ENCODE measurements at places on chromosomes 3 and 15.

- DNase-seq = no peak
Measured at GRCh38 chr15:55552926-55553325, 35.2 kb downstream of the PYGO1 start.

DNA sequence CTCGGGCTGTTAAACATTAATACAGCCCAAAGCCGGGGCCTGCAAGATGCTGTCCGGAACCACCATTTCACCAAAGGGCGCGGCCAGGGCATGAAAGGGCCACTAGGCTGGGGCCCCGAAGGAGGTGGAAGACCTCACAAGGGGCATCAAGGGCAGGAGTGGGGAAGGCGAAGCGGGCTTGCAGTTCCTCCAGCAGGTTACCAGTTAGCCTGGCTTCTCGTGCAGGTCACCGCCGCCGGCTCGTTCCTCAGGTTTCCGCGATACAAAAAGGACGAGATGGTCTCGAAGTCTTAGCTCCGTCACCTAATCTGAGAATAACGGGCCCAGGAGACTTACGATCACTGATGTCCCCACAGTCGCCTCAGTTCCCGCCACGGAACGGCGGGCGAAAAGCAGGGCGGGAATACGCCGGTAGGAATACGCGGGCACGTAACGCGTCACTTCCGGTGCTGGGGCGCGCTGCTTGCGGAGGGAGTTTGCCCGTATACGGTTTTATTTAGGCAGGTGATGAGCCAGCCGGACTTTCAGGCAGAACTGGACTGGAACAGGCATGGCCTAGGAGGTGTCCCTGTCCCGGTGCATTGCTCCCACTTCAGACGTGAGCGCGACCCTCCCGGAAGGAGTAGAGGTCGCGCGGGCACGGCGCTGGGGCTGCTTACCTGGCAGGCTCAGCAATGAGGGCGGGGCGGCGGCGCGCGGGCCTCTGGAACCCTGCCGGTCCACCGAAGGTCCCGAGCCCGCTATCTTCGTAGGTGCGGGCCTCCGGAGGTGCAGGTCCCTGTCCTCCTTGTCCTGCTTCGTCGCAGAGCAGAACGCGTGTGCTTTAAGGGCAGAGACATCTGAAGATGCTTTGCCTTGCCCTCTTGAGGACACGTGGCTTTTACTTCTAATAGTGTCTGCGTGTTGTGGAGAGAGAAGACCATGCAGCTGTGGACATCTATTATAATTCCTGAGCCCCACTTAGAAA lies at the start of gene RFC4:
Gene RFC4, minus strand, starts transcription at position 394 of the 967 bp plus-strand sequence. CDS start 1,769 bp downstream, outside the sequence.
- DNase-seq = no peak

DNA sequence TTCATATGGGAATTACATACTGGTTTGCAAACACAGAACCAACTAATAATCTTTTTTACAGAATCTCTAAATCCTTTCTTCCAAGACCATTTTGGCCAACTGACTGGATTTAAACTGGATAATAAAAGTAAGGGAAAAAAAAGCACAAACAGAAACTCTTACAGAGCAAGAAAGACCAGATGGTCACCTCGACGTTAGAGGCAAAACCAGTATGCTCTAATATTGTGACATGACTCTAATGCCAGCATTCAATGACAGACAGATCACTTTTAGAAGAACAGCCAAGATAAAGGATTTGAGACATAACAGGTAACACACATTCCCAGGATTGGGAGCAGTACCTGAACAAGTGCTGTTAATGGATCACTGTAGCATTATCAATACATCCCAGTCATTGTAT lies 50.9 kb downstream of the DHX36 start:
- no peak for DNase-seq

GRCh38 chr3:130991126-130991525 lies 35.5 kb downstream of the ASTE1 start:
- no peak for DNase-seq

GRCh38 chr3:172364374-172365027 lies 83.8 kb downstream of the GHSR start:
- DNase-seq = no peak

- DNase-seq = no peak
Measured at GRCh38 chr15:32967521-32967920, 227.0 kb downstream of the FMN1 start.

DNA sequence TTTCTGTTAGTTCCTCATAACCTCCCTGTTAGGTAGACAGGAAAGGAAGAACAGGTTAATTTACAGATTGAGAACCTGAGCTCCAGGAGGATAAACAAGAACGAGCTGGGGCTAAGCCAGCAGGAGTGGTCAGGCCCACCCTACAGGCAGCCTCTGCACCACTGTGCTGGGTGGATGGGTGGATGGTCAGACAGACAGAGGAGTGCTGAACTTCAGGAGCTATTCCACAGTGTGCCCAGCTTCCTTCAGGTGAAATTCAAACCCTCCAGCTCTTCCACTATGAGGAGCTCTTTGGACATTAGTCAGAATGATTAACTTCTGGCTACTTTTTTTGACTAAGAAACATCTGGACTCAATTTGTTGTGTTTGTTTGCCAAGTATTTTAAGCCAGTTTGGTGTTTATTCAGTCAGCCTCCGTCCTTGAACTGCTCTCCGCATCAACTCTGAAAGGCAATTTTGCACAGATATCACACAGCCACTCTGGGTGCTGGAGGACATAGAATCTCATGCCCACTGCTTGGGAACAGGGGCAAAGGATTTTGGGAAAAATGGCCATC lies 361.9 kb downstream of the CLSTN2 start:
- no peak for DNase-seq

GRCh38 chr15:38085114-38085513 lies 150.7 kb downstream of the TMCO5A start:
- no peak for DNase-seq

- no peak for DNase-seq
Measured at GRCh38 chr3:146159037-146159436, 1.9 kb downstream of the PLOD2 start.

GRCh38 chr3:51955175-51955892 lies at the start of gene GPR62:
GPR62 (plus strand) TSS chr3:51955381; CDS start chr3:51955653, 272 bp downstream.
- no peak for DNase-seq

- peak; percentile 10 for DNase-seq
Measured at GRCh38 chr3:165895919-165896318, 58.7 kb upstream of the BCHE start.

- no peak for DNase-seq
Measured at GRCh38 chr3:7547826-7548225, 686.9 kb downstream of the GRM7 start.

GRCh38 chr15:63999177-63999576 lies 47.1 kb downstream of the DAPK2 start:
- no peak for DNase-seq

GRCh38 chr3:82002986-82003642 lies 241.7 kb upstream of the GBE1 start:
- no peak for DNase-seq

DNA sequence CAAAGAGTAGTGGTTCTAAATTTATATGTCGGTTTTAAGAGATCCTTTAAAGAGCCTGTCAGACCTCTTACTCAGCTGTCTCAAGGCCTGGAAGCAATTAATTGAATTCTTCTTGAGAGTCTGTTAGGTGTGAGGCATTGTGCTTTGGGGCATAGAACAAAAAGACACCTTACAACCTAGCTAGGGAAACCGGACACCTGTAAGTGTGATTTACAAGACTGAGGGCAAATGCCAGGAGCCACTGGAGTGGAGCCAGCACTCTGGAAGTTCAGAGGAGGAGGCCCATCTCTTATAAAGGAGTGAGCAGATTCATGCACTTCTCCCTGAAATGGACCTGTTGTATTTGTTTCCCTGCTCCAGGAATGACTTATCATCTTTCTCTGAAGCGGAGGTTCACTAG lies 97.7 kb upstream of the NUDT16 start:
- DNase-seq = no peak

DNA sequence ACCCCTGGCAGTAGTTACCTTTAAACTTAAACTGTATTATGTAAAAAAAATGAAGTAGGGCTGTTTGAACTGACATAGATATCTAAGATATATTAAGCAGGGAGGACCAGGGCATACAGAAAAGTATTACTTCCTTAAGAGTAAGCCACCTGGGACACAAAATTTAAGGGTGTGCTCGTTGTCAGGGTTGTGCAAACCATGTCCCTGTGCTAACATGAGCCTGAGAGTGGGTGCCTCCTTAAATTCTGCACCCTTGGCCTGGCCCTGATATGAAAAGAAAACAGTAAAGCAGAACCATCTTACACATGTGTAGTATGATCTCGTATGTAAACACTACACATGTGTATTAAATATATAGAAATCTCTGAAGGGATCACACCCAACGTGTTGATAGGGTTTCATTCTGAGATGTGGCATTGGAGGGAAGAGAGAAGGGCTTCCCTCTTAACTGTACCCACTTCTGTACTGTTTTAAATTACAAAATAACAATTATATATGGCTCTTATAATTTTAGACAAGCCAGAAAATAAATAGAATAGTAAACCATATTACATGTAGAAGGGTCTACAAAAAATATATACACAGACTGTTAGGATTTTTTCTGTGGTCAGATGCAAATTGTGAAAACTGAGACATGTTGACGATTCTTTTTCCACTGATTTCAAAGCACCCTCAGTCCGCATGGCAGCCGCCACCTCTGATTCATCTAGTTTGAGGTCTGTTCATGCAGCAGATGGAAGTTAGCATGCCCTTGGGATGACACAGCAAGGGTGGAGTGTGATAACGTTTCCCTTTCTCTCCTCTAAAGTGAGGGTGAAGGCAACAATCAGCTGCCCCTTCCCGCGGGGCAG lies 400.8 kb upstream of the PROK2 start:
- no peak for DNase-seq

- DNase-seq = no peak
Measured at GRCh38 chr15:50828610-50829206, 63.2 kb upstream of the SPPL2A start.

DNA sequence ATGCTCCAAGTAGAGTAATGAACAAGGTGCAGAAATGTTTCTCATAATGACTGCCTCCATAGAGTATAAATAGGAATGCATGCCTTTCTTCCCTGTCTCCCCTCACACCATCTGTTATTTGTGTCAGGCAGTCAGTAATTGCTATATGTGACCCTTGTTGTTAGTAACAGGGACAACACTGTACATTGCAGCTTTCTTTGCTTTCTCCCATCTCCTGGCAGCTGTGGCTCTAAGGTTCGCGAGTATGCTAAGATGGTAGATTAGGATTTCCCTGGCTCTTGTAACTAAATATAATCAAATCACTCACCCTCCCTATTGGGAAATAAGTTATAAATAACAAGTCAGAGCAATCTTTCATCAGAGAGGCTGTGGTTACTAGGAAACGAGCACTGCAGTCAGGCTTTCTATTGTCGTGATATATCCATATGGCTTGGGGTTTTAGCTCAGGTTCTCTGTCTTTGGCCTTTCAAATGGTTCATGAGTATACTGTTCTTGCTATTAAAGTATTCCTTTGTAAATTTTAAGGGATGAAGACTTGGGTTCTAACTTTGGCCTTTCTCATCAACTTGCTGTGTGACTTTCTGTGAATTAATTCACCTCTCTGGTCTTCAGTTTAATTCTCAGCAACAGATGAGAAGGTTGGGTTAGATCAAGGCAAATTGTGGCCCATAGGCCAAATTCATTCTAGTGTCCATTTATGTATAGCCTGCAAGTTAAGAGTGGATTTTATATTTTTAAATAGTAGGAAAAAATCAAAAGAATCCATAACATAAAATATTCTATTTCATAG lies 8.1 kb upstream of the MINDY4B start:
- no peak for DNase-seq

- DNase-seq = no peak
Measured at GRCh38 chr3:167559924-167560323, 86.1 kb upstream of the SERPINI2 start.

GRCh38 chr3:119529883-119530282 lies 29.5 kb downstream of the CD80 start:
- no peak for DNase-seq

- DNase-seq = no peak
Measured at GRCh38 chr15:55348281-55348778, 29.3 kb downstream of the PIGB start.

DNA sequence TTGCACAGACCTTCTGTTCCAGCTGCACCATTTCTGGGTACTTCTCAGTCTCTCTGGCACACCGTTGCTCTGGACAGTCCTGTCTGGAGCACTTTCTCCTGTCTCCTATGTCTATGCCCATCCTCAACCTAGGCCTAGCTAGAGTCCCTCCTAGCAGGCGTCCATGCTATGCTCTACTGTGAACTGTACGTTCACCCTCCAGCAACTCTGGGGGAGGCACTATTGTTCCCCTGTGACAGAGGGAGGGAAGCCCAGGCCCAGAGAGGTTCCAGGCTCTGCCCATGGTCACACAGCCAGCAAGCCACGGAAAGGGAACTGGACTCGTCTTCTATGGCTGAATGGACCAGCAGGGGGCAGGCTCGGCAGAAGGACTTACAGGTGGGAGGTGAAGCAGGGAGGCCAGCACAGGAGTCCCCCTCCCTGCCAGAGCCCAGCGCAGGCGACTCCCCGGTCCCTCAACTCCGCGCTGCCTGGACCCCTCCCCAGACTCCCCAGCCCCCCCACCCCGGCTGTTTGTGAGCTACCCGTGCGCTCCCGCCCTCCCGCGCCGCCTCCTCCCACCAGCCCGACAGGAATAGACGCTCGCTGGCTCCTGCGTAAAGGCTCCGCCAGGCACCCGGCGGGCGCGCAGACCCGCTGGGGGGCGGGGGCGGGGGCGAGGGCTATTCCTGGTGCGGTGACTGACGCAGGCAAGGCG lies 1.7 kb upstream of the LINGO1 start:
- DNase-seq = peak; percentile 9

DNA sequence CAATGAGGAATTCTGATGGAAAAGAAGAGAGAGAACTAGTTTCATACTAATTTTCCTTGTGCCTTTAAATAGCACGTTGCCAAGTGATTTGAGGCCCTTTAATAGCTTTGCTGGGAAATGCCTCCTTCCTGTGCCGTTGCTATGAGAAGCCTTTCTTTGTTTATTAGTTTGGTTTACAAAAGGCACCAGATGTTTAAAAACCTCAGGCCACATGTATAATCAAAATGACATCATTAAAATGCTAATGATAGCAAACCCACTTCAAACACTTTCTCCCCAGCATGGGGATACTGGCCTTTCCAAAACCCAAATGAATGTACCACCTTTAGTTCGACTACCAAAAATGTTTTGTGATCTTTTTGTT lies 50.0 kb upstream of the TBC1D23 start:
- DNase-seq = peak; percentile 60

DNA sequence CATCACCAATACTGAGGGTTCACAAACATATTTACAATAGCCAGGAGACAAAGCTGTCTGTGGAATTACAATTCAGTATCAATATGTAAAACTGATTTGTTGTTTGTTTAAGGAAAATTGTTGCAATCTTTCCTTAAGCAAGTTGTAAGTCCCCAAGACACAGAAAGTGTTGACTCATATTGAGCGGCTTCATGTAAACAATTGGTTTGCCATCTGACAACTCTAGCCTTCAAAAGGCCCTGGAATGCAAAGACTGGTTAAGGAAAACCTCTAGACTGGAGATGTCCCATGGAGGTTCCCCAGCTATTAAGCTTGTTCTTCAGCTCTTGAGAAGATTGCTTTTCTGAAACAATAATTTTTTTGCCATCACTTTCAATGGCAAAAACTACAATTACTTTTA lies 283.7 kb upstream of the PROK2 start:
- DNase-seq = no peak

- no peak for DNase-seq
Measured at GRCh38 chr3:111338059-111338698, 203.8 kb upstream of the CD96 start.
